ENCODE measurements at places on chromosomes 2 and 18.

DNA sequence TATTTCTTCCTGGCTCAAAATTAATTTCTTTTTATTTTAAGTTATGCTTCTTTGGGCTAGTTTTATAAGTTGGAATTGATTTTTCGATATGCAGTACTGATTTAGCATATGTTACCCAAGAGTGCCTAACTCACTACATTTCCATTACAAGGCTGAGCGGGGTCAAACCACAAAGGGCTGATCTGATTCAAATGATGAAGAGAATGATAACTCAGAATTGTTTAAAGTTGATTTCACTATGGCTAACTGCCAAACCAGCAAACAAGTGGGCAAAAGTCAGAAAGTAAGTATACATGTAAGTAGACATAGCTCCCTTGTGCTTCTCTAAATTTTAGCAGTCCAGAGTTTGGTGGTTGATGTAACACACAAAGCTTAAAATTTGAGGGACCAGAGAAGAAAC lies 35.6 kb downstream of the RAD51AP2 start:
- no peak for DNase-seq

DNA sequence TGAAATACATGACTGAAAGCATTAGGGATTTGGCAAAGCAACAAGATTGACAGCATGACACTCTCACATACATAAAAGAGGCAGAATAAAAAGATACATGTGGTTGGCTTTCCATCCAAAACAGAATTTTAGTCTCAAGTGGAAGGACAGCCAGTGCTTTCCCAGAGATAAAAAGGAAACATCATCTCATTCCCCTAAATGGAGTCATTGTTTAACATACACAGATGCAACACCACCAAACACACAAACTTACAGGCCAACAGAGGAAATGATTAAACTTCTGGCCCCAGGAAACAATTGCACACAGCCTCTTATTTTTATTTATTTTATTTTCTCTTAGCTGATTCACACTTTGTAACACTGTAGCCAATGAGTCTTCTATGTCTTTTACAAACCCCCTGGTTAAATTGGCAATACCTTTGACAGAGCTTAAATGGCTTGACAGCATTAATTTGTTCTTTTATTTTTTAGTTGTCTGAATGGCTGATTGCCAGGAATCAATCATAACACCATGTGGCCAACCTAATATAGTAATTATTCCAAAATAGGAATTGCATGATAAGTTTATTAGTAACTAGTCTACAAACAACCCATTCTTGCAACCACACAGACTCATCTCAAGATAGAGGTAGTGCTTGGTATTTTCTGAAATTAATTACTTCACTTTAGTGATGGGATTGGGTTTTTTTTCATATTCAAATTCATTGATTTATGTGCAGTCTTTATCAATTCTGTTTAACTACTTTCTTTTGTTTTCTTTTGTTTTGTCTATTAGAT lies 190.5 kb downstream of the RND3 start:
- peak; percentile 67 for DNase-seq

DNA sequence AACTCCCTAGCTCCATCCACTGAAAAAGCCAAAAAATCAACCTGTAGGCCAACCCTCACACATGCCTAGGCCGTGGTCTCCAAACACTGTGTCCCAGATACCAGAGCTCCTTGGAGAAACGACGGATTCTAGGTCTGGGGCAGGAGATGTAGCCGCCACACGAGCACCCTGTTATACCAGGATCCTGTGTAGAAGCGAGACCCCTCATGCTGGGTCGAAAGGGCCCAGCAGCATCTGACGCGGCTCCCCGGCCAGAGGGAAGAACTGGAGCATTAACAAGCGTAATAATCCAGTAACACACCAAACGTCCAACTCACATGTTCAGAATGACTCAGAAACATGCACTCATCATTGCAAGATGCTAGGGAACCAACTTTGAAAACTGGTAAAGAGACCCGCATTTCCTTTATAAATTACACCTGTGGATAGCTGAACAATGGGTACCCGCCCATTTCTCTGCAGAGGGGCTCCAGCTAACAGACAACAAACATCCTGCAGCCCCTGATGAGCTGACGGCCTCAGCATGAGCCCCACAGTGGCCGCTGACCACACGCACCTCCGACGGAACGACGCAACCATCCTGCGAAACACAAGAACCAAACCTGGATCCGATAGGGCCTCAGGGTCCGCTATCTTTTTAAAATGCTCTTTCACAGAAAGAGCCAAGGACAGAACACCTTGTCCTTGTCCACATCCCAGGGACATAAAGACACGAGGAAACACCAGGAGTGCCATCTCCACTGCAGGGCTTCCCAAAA lies 14.2 kb downstream of the SLC66A2 start:
- DNase-seq, result no peak

DNA sequence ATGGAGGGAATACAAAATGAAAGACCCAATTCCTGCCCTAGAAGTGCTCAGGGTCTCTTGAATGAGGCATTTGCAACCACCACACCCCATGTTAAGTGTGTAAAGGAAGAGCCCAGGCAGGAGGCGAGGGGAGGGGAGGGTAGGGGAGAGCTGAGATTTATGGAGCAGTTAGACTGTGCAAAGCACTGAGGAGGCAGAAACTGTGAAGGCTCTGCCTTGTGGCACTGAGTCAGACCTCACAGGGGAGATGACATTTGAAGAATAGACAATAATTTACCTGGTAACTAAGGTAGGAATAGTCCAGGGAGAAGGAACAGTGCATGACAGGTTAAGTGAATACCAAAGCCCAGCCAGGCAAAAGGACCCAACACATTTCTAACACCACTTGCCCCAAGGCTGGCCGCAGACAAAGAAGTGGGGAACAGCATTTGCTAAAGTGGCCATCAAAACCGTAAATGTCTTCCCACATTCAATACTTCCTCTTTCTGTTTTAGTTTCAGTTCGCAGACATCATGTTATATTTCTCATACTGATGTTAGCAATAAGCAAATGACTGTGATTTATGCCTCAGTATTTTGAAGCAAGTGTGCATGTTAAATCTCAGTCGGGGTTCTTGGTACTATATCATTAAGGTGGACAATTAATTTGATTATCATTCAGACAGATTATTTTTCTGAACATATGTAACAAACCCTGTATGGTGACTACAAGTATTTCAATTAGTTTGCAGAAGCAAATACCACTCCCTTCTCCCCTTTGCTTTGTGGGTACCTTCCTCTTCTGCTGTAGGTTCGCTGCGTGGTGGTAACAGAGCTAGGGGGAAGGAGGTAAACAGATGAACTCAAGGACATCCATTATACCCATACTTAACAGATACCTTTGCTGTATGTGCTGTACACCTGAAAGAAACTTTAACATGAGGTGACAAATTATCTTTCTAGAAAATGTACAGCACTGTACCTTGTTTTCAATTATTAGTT lies 27.5 kb downstream of the CDH20 start:
- no peak for DNase-seq

GRCh38 chr2:15527074-15527739 lies 33.9 kb downstream of the NBAS start:
- no peak for DNase-seq

DNA sequence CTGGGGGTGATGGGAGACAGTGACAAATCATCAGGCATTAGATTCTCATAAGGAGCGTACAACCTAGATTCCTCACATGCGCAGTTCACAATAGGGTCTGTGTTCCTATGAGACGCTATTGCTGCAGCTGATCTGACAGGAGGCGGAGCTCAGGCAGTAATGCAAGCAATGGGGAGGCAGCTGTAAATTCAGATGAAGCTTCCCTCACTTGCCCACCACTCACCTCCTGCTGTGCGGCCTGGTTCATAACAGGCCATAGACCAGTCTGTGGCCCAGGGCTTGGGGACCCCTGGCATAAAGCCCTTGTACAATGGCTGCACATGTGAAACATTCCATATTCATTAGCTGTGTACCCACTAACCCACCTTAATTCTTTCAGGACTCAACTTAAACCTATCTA lies 18.0 kb downstream of the NMUR1 start:
- DNase-seq, result no peak

GRCh38 chr2:219461669-219462068 lies 27.0 kb downstream of the SPEG start:
- DNase-seq, result no peak

GRCh38 chr2:85790499-85791188 lies 36.9 kb downstream of the ATOH8 start:
- DNase-seq, result no peak
